H54 (cell line): ENCODE measurements at places on chromosomes 16 and 17.

GRCh38 chr17:2383628-2384167 is 17.2 kb downstream of the MNT start:
- no peak for DNase-seq

- no peak for DNase-seq
Observed at GRCh38 chr16:84054271-84054670, 11.7 kb upstream of the SLC38A8 start.

DNA sequence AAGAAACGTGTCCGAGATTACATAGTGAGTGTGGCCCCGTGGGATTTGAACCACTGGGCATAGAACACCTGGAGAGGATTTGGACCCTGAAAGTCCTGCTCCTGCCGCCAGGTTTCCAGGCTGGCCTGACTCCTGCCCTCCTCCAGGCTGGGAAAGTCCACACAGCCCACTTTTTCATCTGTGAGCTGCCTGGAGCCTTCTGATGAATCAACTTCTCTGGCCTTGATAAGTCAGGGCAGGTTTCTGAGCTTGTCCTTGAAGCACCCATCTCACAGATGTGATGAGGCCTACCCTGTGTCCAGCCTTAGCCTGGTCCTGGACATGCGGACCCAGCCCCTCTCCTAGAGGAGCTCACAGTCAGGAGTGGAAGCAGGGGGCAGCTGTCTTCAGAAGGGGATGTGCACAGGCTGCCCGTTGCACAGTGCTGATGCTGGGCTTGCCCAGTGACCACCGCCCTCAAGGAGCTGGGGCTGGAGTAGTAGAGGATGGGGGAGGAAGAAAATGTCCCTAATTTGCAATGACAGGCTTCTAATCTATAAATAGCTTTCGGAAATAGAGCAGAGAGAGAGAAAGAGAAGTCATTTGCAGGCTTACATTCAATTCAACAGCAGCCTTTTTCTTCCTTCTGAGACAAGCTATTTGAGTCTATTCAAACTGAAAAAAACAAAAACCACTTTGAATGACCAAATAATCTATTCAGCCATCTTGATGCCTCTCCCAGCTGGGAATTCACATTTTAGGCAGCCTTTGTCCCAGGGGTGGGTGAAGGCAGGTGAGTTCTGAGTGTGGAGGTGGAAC is 73.5 kb upstream of the DNAJA2 start:
- DNase-seq = no peak

GRCh38 chr17:58300336-58300735 is 19.6 kb upstream of the MPO start:
- no peak for DNase-seq

DNA sequence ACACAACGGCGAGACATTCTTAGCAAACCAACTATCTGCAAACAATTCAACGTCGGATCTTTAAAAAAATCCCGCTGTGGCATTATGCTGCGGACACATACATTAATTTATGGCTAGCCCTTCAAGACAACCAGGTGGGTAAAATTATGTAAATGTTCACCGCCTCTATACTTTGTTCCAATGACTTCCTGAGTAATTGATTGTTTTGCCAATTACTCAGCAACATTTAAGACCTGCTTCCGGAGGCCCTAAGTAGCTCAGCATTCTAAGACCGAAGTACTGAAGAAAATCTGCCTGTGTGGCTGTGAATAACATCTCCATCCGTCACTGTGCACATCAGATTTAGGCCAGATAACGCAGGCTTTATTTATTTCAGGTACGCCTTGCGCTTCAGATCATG is 23.3 kb downstream of the QPRT start:
- no peak for DNase-seq

- no peak for DNase-seq
Observed at GRCh38 chr17:36524428-36524876, 10.2 kb downstream of the MYO19 start.

- no peak for DNase-seq
Observed at GRCh38 chr17:49823614-49824013, 24.3 kb downstream of the TAC4 start.

DNA sequence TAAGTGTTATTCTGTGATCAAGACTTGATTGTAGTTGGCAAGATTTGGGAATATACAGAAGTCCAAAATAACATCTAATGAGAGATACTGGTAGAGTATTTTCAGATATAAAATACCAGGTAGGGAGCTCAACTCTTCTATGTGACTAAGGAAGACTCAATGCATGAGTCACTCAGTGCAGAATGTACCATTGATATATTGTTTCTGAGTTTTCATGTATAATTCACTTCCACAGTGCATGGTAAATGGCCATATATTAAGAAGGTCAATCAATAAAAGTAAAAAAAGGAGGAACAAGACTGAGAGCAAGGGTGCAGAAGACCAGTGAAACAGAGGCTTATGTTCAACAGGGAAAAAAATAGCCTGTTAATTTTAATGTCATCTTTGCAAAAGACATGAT is 1387.9 kb downstream of the CDH8 start:
- DNase-seq = no peak

- peak; percentile 80 for DNase-seq
Observed at GRCh38 chr17:79391376-79392233, 219.2 kb downstream of the RBFOX3 start.

DNA sequence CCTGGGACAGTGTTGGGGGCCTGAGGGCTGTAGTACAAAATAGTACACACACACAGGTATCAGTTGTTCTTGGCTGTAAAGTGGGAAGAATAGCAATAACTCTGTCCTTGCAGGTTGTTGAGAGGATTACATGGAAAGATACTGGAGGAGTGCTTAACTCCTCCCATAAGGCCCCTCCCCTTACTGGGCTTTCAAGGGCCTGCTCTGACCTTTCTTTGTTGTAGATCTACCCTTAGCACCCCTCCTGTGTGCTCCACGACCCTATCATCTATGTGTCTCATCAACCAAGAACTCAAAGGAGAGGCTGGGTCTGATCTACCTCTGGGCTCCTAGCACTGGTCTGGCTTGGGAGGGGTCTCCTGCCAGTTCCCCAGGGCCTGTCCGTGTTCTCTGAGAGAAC is 8.3 kb upstream of the EDC4 start:
- DNase-seq = no peak

DNA sequence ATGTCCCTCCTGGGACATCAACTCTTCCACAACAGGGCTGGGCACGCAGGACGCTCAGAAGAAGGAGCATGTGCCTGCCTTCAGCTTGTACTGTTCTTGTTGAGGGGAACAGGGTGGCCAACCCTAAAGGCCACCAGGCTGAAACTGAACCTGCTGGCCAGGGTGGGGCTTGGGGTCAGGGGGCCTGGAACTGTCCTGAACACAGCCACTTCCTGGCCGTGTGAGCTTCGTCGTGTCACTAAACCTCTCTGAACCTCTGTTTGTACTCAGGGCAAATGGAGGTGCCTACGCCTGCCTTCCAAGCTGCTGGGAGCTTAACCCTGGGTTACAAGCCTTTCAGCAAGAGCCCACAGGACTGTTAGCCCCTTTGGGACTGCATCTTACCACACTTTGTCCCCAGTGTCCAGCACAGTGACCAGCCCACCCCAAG is 6.7 kb downstream of the ARHGAP27 start:
- no peak for DNase-seq

- no peak for DNase-seq
Observed at GRCh38 chr16:83951544-83951943, 1.5 kb upstream of the OSGIN1 start.
